ENCODE measurements at places on chromosomes 1 and 21.
A peak's percentile ranks its signal among the peaks of the same experiment; 100 is the strongest.

DNA sequence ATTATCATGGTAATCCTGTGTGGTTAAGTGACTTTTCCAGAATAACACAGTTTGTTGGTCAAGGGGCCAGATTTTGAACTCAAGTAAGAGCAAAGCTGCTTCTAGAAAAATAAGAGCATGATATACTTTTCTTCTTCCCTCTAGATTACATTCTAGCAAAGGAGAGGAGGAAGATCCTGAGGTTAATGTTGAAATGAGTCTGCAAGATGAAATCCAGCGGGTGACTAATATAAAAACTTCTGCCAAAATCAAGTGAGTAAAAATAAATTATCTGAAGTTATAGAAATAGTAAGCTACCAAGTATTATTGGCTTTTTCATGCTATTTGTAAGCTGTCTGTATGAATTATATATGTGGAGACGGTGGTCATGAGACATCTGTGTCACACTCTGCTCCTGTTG is 12.8 kb downstream of the WDR3 start:
- no peak for DNase-seq

DNA sequence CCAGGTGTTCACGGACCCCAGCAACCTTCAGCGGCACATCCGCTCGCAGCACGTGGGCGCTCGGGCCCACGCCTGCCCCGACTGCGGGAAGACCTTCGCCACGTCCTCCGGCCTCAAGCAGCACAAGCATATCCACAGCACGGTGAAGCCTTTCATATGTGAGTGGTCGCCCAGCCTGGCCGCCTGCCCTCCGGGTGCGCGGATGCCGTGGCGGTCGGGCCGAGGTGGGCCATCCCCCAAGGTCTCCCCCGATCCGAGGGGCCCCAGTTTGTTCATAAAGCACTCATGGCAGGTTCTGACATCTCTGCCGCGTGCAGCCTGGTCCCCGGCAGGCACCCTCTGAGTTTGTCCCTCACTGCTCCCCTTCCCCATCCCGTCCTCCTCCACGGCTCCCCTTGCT is 49.0 kb upstream of the ARHGEF16 start:
- no peak for DNase-seq

DNA sequence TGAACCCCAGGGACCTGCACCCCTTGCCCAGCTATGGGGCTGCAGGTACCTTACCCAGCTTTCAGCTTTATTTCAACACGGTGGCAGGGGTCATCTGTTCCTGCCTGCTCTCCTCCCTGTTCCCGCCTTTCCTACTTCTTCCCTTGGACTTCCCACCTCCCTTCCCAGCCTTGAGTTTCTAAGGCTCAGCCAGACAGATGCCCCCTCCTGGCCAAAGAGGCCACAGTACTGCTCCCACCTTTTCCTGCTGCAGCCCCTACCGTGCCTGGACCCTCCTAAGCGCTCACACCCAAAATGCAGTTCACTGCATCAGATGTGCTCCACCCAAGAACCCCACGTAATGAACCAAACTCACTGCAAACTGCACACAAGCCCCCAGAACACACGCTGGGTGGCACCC is 7.7 kb downstream of the NOC2L start:
- no peak for DNase-seq

DNA sequence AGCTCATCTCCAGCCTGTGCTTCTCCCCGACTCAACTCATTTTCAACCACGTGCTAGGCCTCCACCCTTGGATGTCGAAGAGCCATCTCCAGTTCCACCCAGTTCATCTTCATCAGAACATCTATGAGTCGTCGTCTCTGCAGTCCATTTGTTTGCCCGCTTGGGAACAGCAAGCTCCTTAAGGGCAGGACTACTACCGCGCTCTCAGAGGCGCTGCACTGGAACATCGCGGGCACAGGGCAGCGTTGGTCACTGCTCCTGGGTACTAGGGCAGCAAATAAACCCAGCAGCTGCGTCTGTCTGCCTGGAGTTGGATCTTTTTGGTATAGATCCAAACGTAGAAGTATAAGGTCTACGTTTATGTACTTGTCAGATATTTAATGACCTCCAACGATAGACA is 478 bp upstream of the PRDM2 start:
- DNase-seq = no peak

DNA sequence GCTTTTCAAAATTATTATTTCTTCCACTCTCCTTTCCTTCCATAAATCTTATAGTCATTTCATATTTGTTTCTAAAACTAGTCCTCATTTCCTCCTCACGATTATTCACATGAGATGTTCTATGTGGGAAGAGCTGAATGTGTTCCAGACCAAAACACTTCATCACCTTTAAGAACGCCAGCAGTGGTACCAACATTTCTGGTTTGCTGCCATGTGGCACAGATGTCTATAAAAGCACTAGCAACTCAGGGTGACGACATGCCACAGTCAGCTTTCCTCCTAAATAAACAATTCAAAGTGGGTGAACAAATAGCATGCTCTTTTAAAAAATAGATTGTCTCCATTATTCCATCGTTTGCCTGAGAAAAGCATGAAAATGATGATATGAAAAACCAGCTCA is 1217.8 kb upstream of the ADGRL2 start:
- DNase-seq = no peak

GRCh38 chr1:94909486-94909885 is 17.4 kb downstream of the CNN3 start:
- no peak for DNase-seq

- peak; percentile 65 for DNase-seq
Measured at GRCh38 chr1:44707959-44708831, 22.8 kb downstream of the RNU5D-1 start.

DNA sequence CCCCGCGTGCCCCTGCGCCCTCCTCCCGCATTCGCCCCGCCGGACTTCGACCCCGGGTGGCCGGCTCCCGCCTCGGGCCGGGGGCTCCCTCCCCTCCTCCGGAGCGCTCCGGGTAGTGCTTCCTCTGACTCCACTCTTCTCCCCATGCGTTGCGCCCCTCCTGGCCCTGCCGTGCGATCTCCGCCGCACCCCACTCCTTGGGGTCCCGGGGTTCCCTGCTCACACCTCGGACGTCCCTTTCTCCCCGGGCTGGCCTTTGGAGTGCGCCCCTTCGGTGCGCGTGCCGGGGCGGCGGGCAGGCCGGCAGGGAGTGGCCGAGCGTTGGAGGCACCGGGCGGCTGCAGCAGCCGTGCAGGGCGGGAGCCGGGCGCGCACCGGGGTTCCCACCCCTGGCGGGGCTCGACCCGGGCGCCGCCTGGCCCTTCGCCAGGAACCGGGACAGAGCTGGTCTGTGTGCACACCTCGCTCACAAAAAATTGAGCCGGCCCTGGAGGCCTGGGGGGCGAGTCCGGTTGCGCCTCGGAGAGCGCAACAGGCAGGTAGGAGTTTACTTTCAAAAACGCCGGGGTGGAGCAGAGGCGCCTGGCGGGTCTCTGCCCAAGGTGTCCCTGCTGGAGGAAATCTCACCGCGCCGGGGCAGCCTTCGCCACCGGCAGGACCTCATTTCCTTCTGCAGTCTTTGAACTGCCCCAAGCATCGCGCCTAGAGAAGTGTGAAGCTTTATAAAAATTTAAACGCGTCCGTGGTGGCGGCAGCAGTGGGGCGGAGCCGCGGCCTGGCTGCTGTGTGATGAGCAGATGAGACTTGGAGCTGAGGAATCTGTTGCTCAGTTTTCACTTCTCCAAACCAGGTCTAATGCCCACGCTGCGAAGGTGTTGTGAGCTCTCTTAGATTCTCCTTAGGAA is 650 bp downstream of the VANGL1 start:
- peak; percentile 26 for DNase-seq

DNA sequence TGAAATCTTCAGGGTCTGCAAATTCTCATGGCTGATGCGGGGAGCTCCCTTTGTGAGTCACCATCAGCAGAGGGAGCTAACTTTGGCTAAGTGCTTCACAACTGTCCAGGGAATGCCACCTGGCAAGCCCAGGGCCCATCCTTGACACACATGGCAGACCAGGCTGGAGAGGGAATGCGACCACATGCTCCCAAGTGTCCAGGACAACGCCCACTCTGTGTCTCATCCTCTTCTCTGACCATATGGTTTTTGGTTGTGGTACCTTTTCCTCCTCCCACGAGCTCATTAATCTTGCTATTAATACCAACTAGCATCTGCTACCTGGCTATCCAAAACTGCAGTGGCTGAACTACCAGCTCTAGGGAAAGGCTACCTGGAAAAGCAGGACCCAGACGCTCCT is 37.1 kb upstream of the CLSTN1 start:
- no peak for DNase-seq

DNA sequence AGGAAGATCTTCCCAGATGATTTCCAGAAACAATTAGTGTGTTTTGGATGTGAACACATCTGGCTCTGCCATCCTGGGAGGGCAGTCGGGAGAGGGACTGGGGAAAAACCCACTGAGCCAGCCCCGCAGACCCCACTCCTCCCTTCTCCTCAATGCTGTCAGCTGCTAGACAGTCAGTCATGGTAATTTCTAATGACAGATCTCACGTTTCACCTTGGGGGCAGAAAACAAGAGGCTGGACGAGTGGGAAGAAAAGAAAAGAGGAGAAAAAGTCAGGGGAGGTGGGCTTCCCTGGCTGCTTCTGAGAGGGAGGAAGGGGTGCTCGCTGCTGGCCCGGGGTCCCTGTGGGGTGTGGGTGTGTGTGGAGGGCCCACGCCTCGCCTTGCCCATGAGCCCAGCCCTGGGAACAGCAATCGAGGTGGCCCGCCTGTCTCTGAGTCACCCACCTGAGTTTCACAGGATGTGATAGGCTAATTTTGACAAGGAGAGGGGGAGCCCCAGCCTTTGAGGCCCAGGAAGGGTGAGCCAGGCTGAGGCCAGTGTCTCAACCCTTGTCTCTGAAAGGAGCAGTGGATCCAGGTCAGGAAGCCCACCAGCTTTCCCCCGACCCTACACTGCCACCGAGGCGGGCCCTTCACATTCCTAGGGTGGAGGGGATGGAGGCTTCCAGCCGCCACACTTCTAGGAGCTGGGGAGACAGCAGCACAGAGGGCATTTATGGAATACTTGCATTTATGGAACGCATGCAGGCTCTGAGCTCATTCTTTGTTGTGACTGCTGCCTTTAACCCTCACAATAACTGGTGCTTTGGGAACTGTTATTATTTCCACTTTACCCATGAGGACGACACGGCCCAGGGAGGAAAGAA is 49.1 kb upstream of the IFNLR1 start:
- no peak for DNase-seq

DNA sequence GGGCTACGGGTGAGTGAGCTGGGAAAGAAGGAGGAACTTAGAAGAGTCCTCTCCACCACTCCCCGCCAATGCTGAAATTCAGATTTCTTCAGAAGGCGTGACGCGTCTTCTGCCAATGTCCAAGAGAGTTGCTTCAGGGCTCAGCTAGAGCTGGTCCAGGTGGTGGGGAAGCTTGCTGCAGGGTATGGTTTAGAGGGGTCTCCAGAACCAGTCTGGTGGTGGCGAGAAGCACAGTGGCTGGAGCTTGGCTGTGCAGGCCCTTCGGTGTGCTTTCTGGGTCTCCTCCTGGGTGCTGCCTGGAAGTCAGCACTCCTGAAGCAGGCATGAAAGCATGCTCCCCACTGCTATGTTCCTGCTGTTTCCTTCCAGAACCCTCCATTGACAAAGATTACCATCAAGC is 387.2 kb downstream of the PTPRU start:
- DNase-seq = no peak

GRCh38 chr1:80218112-80218511 is 1211.6 kb upstream of the ADGRL4 start:
- DNase-seq = no peak

DNA sequence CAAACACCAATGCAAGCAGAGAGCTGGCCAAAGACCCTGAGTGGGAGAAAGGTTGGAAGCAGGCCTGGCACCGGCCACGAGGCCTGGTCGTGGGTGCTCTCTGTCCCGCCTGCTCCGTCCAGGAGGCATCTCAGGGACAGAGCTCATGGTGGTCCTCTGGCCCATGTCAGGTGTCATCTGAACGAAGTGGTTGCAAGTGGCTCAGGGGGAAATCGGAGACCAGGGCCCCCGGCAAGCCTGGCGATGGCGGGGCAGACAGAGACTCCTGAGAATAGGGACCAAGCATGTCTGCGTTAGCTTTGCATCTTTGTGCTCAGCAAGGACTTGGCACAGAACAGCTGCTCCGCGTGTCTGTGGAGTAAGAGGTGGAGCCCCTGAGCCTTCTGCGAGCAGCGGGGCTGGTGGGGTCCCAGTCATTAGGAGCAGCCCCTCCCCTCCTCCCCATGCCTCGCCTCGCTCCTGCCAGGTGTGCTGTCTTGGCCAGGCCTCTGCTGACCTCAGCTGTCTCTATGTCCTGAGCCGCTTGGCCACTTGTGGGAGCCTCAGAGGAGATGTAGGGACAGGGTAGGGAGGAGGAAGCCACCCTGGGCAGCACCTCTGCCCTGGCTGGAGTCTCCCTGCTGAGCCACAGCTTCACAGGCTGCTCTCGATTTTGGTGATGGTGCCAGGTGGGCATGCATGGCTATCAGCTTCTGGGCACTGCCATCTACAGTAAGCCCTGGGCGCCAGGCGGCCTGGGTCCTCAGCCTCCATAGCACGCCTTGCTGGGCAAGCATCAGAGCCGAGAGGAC is 362.9 kb upstream of the VAMP3 start:
- no peak for DNase-seq

GRCh38 chr1:189351960-189352359 is 1125.7 kb downstream of the BRINP3 start:
- DNase-seq = no peak

GRCh38 chr1:20266141-20266540 is 24.5 kb upstream of the VWA5B1 start:
- DNase-seq = no peak

- DNase-seq = no peak
Measured at GRCh38 chr1:8679395-8679800, 138.0 kb downstream of the RERE start.

GRCh38 chr1:87135329-87135712 is 193.4 kb upstream of the LMO4 start:
- no peak for DNase-seq

DNA sequence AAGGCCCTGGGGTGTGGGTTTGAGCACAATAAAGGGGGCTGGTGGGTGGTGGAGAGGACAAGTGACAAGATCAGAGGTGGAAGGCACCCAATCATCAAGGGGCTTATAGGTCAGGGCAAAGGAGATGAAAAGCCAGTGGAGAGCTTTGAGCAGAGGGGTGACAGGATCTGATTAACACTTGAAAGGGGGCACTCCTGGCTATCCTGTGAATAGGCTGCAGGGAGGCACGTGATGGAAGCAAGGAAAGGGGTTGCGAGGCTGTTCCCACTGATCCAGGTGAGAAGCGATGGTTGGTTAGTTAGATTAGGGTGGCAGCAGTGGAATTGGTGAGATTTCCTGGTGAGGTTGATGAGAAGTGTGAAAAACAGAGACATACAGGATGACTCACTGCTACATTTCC is 80.6 kb downstream of the WLS start:
- no peak for DNase-seq
